ENCODE measurements at places on chromosomes 3 and 15.

DNA sequence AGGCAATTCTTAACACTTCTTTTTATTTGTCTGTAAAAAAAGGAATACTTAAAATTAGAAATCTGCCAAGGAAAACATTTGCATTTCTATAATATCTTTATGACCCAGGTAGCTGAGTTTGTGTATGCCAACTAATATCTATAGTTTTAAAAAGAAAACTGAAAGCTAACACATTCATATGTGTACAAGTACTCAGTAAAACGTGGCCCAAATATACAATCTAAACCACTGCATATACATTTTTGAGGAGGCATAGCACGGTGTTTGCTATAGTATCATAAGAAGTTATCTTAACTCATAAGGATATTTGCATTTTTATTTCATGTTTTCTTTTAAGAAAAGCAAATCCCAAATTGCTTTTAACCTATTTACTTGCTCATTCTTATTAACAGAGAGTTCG, 172.7 kb downstream of the ZBTB20 start:
- no peak for DNase-seq

GRCh38 chr3:4551051-4551711, 58.0 kb downstream of the ITPR1 start:
- no peak for DNase-seq

GRCh38 chr3:46324036-46324435, 29.9 kb upstream of the CCR2 start:
- DNase-seq: no peak

GRCh38 chr15:79962178-79962577, 8.8 kb downstream of the BCL2A1 start:
- DNase-seq: no peak

DNA sequence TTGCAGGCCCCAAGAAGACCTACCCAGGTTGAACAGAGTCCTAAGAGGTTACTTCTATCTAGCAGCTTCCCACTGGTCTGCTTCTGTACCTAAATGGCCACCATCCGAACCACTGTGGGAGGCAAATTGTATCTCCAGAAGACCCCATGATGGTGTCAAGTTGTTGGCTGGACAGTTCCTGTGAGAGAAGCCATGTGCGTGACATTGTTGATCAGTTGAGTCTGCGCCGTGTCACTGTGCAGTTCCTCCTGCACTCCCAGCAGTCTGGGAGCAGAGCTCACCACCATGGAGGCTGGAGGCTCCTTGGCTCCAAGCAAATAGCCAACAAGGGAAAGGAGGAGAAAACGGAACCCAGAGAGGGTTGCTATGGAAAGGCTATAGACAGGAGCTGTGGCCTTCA, 7.5 kb upstream of the CYP1A1 start:
- DNase-seq: no peak

DNA sequence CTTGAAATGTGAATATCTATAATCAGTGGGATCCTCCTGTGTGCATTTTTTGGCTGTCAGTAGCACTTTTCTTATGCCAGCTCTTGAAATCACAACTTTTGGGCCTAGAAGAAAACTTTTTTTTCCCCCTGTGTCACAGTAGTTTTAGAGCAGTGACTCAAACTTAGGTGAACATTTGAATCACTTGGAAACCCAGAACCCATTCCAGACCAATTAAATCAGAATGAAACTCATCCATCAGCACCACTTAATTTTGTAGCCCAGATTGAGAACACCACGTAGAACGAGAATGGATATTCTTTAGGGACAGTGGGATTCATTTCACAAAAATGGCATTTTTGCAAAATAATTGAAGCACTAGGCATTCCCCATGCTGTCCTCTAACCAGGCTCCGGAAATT, 224.8 kb upstream of the NANOGP8 start:
- DNase-seq: no peak
